ENCODE measurements at places on chromosomes 16 and 17. TPM values are rescaled to one million over a fixed set of nuclear protein-coding genes. Genes with fewer than 3 reads are reported as not detected.
A peak's percentile ranks its signal among the peaks of the same experiment; 100 is the strongest.

- peak; percentile 84 for DNase-seq
Observed at GRCh38 chr17:82021107-82021899, 1.4 kb downstream of the CENPX start.

DNA sequence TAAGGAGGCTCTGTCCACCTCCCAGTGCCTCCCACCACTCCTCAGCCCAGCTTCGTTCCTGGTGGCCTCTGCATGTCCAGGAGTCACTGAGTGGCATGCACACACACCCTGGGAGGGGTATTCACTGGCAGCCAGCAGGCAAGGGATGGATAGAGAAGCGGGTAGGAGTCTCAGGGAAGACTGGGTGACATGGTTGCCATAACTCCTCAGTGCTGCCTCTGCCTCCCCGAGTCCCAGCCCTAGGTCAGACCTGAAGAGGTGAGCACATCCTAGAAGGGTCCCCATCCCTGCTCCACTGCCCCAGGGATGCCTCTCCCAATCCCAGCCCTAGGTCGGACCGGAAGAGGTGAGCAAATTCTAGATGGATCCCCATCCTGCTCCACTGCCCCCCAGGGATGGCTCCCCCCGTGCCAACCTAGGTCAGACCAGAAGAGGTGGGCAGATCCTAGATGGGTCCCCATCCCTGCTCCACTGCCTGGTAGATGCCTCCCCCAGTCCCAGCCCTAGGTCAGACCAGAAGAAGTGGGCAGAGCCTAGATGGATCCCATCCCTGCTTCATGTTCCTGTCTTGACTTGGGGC lies 197.0 kb downstream of the IRF8 start:
- DNase-seq: no peak

- no peak for DNase-seq
Observed at GRCh38 chr16:66189951-66190350, 176.5 kb upstream of the CDH5 start.

DNA sequence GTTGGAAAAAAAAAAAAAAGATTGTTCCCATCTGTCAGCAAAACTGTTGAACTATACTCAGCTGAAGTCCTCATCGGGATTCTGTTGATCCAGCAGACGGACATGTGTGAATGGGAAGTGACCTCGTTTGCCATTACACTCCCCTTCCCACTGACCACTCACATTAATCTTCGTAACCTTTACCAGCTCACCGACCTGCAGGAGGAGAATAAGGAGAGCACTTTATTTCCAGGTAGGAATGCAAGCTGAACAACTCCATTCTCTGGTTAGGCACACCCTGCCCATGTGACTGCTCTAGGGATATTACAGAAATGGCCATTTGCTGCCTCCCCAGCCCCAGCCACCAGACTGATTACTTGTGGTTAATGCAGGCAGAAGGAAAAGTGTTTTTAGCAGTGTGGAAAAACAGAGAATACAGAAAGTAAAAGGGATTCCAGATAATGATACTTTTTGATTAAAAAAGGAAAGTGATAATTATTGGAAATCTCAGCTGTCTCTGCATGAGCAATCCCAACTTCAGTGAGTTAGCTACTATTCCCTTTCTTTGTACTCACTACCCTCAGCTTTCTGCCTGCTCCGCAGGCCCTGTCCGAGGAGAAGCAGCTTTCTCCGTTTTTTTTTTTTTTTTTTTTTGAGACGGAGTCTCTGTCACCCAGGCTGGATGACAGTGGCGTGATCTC lies 23.6 kb upstream of the YWHAE start:
- no peak for DNase-seq

GRCh38 chr17:82548681-82549303 lies 29.3 kb downstream of the FOXK2 start:
- DNase-seq: no peak

- no peak for DNase-seq
Observed at GRCh38 chr17:43341715-43342588, 56.8 kb upstream of the ARL4D start.

GRCh38 chr16:59324462-59324861 lies 590.3 kb upstream of the GOT2 start:
- no peak for DNase-seq

- DNase-seq: peak; percentile 81
Observed at GRCh38 chr17:11608396-11608795, 10.1 kb downstream of the DNAH9 start.

GRCh38 chr16:87075319-87075860 lies 241.8 kb downstream of the C16orf95 start:
- no peak for DNase-seq

Gene EXOSC6
- total RNA-seq: 25.6 TPM

Gene CDH1
- 428 TPM for total RNA-seq

Gene KREMEN2
- total RNA-seq: not detected

Gene USP6
- 0.08 TPM for total RNA-seq

Gene CSF3
- total RNA-seq: 1.0 TPM

Gene LRRC36
- total RNA-seq: not detected

Data from ureter (tissue), 1 donor.